ENCODE measurements at places on chromosomes 12 and 14.

DNA sequence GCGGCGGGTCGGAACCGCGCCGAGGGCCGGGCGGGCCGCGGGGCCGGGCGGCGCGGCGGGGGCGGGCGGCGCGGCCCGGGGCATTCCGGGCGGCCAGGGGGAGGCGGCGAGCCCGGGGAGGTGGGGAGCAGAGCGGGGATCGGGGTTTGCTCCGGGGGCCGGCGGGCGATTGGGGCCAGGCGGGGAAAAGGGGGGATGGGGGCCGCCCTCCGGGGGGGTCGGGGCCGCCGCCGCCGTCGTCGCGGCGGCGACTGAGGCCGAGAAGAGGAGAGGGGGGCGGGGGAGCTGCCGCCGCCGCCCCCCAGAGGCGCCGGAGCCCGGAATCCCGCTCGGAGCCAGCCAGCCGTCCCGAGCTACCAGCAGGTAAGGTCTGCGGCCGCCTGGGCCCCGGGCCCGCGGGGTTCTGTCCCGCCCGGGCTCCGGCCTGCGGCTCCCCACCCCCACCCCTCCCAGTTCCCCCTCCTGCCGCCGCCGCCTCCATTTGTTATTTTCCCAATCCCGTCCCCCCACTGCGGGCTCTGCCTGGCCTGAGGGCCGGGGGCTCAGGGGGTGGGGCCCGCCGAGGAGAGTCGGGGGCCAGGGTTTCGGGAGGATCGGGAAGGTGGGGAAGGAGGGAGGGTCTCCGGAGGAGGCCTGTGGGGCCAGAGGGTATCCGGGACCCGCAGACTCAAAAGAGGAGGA is 403 bp downstream of the ATN1 start:
- DNase-seq = no peak

GRCh38 chr12:42735861-42736361 is 146.4 kb upstream of the PRICKLE1 start:
- no peak for DNase-seq

- no peak for DNase-seq
Measured at GRCh38 chr12:21301-22189, 45.0 kb upstream of the IQSEC3 start.

- DNase-seq = no peak
Measured at GRCh38 chr14:39469094-39469710, 37.0 kb upstream of the FBXO33 start.

DNA sequence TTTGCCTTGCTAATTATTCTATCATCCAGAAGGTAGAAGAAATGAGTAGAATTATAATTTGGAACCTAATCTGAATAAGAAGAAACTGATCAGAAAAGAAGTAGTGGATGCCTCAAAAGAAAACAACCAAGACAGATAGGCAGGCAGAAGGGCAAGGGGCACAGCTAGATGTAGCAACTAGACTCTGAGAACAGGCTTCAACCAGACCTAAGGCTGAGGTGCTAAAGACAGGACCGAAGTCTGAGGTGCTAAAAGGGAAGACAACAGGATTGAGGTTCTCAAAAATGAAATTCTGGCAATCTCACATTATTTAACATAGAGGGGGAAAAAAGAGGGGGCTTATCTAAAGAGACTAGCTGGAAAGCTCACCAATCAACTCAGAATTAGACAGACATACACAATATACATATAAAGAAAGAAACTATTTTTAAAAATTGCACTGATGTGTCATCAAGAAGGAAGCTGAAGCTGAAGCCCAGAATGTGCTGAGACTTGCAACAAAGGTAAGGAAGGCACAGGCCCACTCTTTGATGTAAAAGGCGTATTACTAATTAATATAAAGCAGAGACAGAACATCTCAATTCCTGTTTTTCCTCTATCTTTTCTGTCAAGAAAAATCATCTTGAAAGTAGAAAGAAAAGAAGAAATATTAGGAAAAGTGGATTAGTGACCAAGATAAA is 43.8 kb upstream of the CSRNP2 start:
- no peak for DNase-seq

DNA sequence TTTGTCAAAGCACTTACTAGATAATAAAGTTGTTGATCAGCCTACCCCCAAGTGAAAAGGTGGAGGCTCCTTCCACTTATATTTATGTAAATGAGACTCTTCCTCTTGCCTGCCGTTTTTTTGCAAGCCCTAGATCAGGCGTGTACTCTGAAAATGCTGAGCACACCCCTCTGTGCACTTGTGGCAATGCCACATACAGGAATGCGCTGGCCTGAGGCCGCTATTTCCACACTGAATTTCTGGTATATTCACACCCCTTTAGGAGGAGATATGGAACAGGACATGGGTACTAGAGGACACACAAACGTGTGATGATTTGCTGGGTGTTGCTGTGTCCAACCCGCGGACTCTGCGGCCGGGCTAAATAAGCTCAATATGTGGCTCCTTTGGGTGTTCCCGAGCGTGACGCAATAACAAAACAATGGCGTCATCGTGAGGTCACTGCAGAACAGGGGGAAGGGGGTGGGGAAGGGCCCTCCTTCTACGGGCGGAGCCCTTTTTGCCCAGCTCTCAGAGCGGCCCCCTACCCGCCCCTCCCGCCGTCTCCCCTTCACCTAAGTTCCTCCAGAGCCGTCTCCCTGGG is 554 bp upstream of the TSPAN31 start:
- no peak for DNase-seq

DNA sequence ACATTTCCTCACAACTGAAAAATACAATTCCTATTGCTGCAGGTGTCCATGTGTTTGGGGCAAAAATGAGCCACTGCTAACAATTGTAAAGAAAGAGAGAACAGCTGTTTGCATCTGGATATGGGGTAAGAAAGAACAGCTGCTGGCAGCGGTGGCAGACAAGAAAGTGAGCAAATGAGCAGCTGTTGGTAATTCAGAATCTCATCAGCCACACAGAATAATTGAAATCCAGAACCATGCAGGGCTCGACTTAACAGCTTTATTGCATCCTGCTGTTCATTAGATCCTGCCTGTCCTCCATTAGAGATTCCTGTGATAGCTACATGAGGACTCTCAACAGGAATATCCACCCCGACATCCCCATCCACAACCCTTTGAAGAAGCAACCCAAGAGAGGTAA is 62.5 kb upstream of the TSPAN8 start:
- no peak for DNase-seq

DNA sequence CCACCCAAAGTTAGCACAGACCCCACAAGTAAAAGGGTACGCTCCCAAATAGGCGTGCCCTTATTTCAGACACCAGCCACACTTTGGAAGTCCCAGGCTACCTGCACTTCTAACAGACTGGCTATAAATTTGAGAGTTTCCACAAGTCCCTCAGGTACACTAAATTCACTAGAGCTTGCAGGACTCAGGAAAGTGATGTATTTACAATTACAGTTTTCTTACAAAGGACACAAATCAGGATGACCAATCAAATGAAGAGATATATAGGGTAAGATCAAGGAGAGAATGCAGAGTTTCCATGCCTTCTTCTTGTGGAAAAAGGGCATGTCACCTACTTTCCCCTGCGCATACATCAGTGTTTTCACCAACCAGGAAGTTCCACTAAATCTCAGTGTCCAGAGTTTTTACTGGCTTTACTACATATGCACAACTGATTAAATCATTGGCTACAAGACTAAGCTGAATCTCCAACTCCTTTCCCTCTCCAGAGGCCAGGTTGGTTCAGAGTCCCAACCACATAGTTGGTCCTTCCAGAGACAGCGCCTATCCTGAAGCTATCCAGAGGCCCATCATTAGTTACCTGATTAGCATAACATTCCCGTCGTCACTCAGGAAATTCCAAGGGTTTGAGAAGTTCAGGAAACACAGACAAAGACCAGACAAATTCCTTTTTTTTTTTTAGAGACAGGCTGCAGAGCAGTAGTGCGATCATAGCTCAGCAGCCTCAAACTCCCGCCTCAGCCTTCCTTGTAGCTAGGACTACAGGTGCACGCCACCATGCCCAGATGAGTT is 84.2 kb downstream of the DENND5B start:
- DNase-seq = peak; percentile 36

- DNase-seq = no peak
Measured at GRCh38 chr12:93519859-93520258, 52.5 kb downstream of the MRPL42 start.

DNA sequence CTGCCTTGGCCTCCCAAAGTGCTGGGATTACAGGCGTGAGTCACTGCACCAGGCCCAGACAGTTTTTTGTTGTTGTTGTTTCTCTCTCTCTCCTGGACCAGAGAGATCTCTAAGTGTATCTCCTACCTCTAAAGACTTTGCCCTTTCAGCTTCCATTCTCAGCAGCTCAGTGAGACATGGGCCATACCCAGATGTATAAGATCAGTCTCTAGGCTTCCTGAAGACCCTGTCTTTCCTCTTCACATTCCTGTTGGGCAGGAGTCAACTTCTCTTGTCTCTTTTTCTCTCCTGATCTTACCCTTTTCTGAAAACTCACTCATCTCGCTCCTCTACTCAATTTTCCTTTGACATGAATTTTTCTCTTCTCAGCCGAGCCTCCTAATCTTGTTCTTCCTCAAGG is 42.0 kb downstream of the KCNK13 start:
- DNase-seq = no peak

- peak; percentile 89 for DNase-seq
Measured at GRCh38 chr12:104177663-104178501, 37.7 kb upstream of the TXNRD1 start.

GRCh38 chr12:57239587-57240065 is 10.1 kb downstream of the SHMT2 start:
- DNase-seq = no peak

DNA sequence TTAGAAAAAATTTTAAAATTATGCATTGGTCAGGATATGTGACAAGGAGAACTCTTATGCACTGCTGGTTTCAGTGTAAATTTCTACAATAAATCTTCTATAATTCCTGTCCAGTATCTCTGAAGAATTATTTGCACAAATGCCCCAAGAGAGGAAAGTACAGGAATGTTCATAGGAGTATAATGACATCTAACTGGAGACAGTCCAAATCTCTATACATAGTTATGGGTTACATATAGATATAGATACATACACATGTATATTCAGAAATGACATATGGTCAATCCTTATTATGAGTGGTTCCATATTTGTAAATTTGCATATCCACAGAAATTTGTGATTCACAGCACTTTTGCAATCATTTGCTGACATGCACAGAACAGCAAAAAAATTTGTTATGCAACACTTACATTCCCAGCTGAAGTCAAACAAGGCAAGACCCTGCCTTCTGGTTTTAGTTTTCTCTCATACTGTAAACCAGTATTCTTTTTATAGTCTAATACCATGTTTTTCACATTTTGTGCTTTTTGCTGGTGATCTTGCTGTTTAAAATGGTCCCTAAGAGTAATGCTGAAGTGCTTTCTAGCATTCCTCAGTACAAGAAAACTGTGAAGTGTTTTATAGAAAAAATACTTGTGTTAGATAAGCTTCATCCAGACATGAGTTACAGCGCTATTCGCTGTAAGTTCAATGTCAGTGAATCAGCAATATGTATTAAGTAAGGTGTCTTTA is 103.8 kb downstream of the SLC16A7 start:
- peak; percentile 93 for DNase-seq

DNA sequence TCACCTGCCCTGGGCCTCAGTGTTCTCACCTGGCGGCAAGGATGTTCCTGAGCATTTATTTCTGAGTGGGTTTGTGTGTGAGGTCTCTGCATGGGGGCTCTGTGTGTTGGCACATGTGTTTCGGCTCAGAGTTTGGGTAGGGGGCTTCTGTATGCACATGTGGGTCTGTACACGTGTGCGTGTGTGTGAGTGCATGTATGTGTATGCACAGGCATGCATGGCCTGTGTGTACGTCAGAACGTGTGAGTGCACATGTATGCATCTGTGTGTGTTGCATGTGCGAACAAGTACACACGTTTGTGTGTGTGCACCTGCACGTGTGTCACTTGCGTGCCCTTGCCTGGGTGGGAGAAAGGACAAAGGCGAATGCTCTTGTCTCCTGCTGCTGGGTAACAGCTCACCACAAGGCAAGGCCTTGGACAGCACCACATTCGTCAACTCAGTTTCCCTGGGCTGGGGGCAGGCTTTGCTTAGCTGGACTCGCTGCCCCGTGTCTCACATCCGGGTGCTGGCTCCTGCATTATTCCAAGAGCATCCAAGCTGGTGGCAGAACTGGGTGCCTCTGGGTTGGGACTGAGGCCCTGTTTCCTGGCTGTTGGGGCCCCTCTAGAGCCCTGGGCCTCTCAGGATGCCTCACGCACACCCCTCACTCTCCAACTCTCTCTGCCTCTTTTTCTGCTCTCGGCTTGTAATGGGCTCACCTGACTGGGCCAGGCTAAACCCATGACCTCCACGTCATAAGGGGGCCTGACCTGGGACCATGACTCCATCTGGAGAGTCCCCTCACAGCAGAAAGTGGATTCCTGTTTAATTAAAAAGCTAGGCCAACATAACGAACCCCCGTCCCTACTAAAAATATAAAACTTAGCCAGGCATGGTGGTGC is 153.6 kb upstream of the C14orf180 start:
- DNase-seq = no peak

DNA sequence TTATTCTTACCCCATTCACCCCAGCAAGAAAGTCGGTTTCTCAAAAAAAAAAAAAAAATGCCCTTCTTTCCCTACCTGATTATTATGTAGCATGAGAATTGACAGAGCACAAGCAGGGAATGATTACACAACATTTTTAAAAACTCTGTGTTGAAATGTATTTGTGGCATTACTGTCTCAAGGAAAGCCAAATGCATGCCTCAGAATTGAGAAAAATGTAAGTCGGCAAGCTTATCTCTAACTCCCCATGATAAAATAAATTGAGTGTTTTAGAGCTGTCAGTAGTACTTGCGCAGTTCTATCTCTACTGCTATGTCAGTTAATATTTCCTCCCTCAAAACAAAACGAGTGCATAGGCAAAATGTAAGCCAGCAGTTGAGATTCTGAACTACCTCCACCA is 25.7 kb downstream of the ANO4 start:
- DNase-seq = no peak

DNA sequence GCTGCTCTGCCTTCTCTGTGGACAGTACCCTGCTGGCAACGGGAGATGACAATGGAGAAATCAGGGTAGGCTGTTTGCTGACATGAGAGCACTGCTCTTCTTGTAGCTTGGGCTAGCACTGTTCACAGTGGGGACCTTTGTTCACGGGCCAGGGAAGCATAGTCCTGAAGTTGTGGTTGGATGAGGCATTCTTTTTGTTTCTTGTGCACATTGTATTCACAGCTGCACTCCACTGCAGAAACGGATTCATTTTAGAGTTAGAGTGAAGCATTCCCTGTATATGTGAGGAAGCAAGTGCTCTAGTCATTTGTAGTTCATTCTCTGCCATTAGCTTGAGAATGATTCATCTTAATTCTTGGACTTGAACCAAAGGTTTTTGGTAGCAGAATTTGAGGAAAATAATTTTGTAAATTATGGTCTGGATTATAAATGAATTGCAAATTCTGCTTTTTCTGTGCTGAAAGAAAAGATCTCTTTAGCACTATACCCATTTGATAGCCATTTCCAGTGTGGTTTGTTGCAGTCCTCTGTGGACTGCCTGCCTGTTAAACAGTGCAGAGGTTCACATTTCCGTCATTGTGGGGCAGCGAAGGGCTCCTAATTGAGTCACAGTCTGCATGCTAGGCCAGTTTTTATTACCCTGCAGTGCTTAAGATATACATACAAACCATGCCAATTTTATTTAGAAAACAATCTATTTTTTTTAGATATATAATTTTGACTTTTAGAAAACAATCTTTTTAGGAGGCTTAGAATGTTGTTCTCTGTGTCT is 80.6 kb downstream of the APAF1 start:
- DNase-seq = peak; percentile 30
